ENCODE measurements at places on chromosomes 16 and 17. TPM values are rescaled to one million over a fixed set of nuclear protein-coding genes. Genes with fewer than 3 reads are reported as not detected.

DNA sequence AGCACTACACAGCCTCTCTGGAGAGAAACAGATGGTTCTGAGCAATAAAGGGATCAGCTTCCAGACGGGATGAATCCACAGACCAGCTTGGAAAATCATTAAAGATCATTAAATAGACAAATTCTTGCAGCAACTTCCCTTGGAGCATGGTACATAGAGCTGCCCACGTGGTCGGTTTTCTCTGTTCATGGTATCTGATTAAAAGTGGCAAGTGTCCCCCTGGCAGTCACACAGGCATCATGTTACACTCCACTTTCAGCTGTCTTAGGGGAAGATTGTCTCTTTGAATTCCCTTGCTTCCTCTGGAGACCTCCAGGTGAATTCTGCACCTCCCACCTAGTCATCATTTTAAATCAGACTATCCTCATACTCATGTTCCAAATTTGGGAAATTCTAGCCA, 92.2 kb upstream of the CACNG3 start:
- DNase-seq, result no peak

- peak; percentile 76 for DNase-seq
Measured at GRCh38 chr17:8189041-8189710, 804 bp downstream of the BORCS6 start.

DNA sequence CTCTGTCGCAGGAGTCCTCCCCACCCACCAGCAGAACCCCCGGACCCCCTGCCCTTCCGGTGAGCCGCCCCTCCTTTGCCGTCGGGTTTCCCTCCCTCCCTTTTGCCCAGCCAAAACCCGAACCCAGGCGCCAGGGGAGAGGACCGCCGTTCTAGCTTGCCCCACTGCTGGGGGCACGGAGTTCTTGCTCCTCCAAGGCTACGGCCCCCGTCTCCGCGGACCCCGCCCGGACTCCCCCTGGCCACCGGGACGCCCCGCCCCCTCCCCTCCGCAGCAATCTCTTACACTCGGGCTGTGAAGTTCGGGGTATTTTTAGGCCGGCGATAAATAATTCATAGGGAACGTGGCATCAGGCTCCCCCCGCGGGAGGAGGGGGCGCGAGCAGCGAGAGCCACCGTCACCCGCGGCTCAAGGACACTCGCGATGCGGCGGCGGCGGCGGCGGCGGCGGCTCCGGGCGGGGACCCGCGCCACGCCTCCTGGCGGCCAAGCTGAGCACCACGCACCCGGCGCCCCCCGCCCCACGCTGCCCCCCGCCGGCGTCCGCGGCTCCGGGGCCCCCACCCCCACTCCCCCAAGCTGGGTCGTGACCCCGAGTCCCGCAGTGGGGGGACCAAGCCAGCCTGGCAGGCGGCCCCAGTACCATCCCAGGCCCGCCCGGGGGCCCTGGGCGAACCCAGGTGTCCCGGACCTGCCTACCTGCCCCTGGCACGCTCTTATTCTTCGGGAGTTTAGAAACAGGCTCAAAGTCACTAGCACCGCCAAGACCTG, at the start of gene GRIN2C:
TSS of gene GRIN2C (minus strand) at position 427 of the 770 bp plus-strand sequence. CDS start 4,793 bp downstream, outside the sequence.
- peak; percentile 83 for DNase-seq

DNA sequence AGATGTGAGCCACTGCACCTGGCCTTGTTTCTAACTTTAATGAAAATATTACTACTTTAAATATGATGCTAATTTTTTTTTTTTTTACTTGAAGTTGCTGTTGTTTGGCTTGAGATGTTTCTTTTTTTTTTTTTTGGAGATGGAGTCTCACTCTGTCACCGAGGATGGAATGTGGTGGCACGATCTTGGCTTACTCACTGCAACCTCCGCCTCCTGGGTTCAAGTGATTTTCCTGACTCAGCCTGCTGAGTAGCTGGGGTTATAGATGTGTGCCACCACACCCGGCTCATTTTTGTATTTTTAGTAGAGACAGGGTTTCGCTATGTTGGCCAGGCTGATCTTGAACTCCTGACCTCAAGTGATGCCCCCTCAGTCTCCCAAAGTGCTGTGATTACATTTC, 23.6 kb downstream of the IGSF6 start:
- no peak for DNase-seq

- DNase-seq, result no peak
Measured at GRCh38 chr17:19296786-19297778, 59.9 kb downstream of the EPN2 start.

The HSD3B7 gene
- total RNA-seq, result 2.9 TPM

The GPR142 gene
- total RNA-seq, result 0.28 TPM

The KCNJ2 gene
- total RNA-seq, result not detected
